ENCODE measurements at places on chromosomes 12 and 14.

DNA sequence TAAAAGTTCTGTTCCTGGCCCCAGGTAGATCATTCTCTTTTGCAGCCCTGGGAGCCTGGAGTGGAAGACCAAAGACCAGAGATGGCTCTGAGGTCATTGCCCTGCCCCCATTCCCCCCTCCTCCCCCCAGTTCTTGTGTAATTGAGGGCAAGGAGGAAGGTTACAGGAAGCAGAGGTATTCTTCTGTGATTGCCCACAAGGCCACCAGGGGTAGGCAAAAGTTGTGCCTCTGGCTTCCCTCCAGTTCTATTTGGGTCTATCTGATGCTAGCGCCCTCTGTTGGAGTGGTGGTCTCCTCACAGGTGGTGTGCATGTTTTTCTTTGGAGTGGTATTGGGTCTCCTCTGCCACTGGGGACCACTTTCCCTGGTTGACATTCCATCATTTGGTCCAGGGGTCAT is 41.2 kb upstream of the CRY1 start:
- no peak for DNase-seq

GRCh38 chr14:33618361-33619105 is 332.3 kb downstream of the EGLN3 start:
- no peak for DNase-seq

DNA sequence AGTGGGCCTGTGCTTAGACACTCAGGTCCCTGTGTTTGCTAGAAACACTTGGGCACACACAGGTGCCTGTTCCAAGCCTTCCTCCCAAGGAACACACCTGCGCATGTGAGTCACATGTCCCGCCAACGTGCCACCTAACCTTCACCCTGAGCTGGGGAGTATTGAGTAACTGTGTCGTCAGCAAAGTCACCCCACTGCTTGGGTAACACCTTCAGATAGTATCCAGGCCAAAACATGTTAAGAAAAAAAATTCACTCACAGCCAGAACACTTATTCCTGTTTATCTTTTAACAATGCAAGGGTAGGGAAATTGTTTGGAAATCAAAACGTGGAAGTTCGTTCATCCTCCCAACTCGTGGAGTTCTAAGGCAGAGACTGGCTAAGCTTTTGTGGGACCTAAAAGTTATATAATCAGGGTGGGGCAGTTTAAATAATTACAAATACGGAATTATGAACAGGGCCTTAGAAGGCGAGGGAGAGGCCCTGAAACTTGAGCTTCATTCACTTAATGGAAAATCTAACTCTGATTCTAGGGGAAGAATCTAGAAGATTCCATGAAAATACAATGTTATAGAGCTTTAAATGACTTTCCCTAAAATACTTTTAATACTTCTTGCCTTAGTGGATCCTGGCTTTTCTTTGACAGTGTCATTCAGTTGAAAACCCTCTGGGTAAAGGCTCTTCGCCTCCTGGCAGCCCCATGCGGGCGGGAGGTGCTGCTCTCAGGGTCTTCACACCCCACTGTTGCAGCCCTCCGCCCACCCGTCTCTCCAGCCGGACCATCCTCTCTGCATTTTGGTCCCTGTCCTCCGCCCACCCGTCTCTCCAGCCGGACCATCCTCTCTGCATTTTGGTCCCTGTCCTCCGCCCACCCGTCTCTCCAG is 30.3 kb upstream of the ADIPOR2 start:
- DNase-seq: peak; percentile 28

GRCh38 chr14:101600891-101601605 is 39.8 kb downstream of the DIO3 start:
- no peak for DNase-seq

GRCh38 chr12:93007544-93007943 is 78.4 kb upstream of the EEA1 start:
- no peak for DNase-seq

GRCh38 chr12:122517877-122518276 is 8.9 kb downstream of the RSRC2 start:
- DNase-seq: peak; percentile 85

GRCh38 chr12:94618995-94619695 is 31.2 kb downstream of the TMCC3 start:
- peak; percentile 35 for DNase-seq

DNA sequence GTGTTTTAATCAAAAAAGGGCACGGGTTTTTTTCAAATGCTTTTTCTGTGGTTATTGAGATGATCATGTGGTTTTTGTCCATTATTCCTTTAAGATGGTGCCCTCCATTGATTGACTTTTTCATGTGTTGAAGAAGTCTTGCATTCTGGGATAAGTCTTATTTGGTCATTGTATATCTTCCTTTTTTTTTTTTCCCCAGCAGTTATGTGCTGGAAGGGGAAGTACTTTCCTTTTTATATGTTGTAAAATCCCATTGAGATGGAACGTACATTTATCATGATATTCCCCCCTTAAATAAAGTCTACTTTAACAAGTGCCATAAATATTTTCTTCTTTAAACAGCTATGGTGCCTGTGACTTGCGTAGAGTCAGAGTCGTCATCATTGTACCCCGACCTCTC is 24.8 kb upstream of the MUCL1 start:
- no peak for DNase-seq

GRCh38 chr14:100622708-100623485 is 35.7 kb upstream of the BEGAIN start:
- no peak for DNase-seq

- DNase-seq: peak; percentile 83
Measured at GRCh38 chr14:100297320-100298300, 8.6 kb downstream of the SLC25A29 start.

DNA sequence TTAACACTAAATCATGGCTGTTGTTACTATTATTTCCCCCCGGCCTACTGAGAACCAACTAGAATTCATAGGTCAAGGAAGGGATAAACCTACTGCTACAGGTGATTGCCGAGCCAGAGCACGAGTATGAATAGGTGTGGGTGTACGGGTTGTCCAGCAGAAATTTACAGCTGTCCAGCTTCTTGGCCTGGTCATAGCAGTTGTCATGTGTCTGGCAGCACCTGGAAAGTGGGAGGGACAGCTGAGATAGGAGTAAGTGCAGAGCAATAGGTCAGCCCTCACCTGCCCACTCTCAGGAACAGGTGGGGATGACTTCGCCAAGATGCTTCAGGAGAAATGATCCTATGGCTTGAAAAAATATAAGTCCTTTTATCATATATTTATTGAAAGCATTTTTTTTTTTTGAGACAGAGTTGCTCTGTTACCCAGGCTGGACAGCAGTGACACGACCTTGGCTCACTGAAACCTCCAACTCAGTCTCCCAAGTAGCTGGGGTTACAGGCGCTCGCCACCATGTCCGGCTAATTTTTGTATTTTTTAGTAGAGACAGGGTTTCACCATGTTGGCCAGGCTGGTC is 2.6 kb downstream of the PLA2G1B start:
- no peak for DNase-seq

DNA sequence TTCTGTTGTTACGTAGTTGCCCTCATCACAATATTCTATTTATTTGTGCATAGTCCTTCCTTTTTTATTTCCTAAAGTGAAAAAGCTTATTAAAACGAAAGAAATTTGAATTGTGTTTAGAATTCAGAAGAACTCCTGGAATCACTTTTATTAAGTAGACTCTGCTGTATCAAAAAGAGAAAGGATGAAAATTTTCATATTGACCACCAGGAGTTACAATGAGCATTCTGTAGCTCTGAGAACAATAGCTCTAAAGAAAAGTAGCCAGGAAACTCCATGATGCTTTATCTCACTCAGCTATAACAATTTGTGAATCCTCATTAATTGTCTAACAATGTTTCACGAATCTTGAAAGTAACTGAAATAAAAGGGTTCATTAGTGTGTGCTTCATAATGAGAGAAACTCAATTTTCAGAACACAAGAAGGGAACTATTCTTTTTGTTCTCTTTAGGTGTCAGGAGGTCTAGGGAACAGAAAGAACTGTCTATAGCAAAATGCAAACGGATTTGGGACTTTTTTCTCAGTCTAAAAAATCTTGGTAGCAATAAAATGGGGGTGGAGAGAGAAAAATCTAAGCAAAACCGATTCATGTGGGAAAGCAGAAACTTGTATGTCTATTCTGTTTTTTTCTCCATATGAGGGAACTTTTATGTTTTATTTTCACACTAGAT is 19.3 kb downstream of the ASCL1 start:
- no peak for DNase-seq

- peak; percentile 62 for DNase-seq
Measured at GRCh38 chr12:124032265-124032886, 59.4 kb downstream of the ZNF664 start.

- DNase-seq: no peak
Measured at GRCh38 chr12:46686267-46686942, 139.4 kb downstream of the SLC38A4 start.

DNA sequence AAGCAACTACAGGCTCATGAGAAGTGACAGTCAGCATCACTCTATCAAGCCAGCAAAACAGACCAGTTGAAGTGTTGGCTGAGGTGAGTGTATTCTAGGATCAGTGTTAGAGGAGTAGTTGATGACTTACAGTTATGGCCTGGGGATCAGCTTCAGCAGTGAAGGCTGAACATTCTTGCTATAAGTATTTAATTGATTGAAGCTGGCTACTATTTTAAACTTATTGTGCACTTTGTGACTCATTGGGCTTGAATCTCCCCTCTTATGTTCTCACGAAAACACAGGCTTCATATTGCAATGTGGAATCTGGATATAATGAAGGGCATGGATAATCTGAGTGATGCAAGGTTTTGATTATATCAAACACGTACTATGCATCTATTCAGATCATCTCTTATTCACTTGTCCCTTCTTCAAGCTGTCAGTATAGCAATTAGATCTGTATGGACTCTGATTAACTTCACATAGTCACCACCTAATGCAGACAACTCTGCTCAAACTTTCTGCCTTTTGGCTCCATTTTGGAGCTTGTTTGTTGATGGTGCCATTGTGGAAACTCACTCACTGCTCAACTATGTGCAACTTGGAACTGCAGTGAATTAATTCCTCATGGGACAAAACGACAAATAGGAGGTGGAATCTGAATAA is 309.2 kb downstream of the SLC16A7 start:
- peak; percentile 86 for DNase-seq

GRCh38 chr14:23539248-23540140 is 12.1 kb downstream of the ZFHX2 start:
- no peak for DNase-seq

DNA sequence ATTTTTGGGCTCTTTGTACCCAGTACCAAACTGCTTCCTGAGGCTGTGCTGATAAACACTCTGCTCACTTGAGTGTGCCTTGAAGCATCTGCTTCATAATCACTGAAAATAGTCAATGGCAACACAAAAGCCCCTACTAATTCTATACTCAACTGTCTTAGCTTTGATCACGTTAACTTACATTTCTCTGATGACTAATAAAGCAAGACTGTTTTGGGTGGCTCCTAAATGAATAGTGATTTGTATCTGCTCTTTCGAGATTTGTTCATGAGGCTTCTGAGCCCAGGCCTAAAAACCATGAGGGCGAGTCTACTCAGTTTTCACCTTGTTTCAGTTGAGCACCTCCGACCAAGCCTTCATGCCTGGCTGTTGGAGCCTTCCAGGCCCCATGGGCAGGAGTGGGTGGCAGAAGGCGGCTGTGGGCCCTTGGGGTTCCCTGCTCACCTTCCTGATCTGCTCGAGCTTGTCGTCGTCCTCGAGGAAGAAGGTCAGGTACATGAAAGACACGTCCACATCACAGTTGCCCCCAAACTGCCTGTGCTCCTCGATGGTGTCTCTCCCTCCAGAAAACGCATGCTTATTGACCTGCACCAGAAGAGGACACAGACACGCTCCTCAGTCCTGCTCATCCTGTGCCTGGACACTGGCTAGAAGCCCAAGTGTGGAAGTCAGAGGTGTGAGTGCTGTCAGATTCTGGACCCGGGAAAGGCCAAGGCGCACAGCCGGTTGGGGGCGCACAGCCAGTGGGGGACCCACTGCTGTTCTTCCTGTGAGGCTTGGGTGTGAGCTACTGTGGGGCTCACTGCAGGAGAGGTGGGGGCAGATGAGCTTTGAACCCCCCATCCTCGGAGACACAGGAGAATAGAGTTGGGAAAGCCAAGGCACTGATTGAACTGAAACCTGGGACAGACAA is 13.7 kb downstream of the SLC25A47 start:
- no peak for DNase-seq

DNA sequence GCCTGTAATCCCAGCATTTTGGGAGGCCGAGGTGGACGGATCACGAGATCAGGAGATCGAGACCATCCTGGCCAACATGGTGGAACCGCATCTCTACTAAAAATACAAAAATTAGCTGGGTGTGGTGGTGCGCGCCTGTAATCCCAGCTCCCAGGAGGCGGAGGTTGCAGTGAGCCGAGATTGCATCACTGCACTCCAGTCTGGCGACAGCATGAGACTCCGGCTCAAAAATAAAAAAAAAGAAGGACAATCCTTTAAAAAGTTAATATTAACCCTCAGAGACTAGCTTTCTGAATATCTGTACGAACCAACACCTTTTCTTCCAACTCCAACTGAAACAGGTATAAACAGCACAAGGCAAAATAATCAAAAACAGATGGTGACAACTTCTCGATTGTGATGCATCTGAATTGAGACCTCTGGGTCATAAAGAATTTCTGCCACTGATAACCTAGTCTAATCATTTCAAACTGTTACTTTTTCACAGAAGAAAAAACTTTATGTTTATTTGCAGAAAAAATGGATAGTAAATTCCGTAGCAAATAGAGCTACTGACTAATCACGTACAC is 27.8 kb downstream of the CLIP1 start:
- peak; percentile 54 for DNase-seq

GRCh38 chr14:106039400-106039799 is 513.0 kb downstream of the TMEM121 start:
- no peak for DNase-seq

DNA sequence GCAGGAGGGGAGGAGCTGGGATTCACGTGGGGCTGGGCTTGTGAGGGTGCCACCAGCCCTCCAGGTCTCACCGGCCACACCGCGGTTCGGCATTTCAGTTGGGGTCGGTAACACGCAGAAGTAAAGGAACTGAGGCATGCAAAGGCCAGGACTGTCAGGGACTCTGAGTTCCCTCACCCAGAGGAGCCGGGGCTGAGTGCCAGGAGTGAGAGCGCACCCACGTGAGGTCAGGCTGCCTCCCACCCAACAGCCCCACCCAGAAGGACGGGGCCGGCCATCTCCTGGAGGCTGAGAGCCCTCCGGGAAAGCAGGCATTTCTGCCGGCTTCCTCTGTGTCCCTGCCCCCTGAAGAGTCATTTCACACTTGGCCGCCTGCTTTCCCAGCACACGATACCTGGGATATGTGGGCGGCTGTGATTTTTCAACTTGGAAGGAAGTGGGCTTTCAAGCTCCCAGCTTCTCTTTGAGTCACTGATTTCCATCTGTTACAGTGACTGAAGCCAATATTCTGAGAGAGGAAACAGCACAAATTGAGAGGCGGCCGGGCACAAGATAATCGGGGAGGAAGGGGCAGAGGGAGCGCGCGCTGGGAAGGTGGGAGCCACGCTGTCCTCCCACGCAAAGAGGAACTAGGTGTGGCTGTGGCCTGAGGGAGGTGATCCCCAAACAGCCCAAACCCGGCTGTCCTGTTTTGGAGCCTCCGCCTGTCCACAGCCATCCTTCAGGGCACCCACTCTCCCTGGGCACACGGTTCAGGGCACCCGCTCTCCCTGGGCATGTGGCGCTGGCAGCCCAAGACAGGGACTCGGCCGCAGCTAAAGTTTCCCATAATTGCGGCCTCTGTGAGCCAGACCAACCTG is 19.0 kb downstream of the GALNT9 start:
- no peak for DNase-seq

Data from fibroblast of gingiva (primary cell).